ENCODE measurements at places on chromosomes 1 and 21.

GRCh38 chr1:168297019-168297730 is 16.5 kb downstream of the TBX19 start:
- DNase-seq, result no peak

DNA sequence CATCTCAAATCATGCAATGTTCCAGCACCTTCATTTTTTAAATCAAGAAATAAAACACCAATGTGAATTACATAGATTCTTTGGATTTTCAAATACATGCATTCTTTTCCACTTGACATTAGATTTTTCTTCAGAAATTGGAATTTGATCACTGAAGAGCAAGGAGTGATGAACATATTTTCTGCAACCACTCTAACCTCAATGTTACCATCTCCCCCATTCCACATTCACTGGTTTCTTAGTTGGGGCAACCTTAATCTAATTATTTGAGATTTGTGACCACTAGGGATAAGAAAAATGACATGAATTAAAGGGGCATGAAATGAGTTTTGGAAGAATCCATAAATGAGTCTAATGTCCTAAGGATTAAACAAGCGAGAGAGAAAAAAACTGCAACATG is 168.7 kb upstream of the NR5A2 start:
- no peak for DNase-seq

- no peak for DNase-seq
These were observed 4.3 kb upstream of the FUCA1 start for GRCh38 chr1:23872421-23872820.

GRCh38 chr1:112515311-112516009 is 6.7 kb downstream of the WNT2B start:
- no peak for DNase-seq

GRCh38 chr1:171798765-171799164 is 17.3 kb downstream of the METTL13 start:
- DNase-seq, result no peak

DNA sequence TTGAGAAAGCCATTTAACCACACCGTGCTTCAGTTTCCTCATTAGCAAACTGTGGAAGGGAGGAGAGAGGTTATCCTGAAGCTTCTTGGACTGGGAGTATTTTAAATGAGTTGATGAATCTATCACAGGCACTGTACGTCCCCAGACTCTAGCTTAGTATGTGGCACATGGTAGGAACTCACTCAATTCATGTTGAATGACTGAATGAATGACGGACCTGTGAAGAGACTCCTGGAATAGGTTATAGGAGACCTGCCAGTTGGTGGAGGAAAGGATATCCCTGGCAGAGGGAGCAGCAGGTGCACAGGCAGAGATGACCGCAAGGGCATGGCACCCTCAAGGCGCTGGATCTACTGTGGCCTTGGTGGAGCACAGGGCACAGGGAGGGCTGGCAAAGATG is 118.5 kb downstream of the HMGB4 start:
- no peak for DNase-seq

GRCh38 chr1:11595285-11595684 is 58.9 kb downstream of the FBXO2 start:
- DNase-seq, result no peak

- no peak for DNase-seq
These were observed 5.0 kb downstream of the SYT11 start for GRCh38 chr1:155864393-155864792.

GRCh38 chr21:17708522-17709265 is 96.0 kb upstream of the BTG3 start:
- DNase-seq, result no peak

DNA sequence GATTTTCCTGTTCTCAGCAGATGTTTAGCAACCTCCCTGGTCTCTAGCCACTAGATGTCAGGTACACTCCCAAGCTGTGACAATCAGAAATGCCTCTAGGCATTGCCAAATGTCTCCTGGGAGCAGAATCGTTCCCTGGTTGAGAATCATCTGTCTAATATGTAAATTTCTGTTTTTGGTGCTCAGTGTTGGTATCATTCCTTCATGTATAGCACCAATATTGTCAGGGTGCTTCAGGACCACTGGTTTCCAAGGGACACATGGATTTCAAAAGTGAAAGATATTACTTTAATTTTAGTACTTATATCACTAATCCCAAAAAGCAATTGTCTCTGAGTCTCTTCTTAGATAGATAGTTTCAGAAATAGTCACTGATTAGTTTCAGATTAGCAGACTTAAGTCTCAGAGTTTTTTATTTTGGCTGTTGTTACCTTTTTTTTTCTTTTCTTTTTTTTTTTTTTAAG is 160.1 kb downstream of the PTPRC start:
- DNase-seq, result no peak

- DNase-seq, result no peak
These were observed 49.0 kb downstream of the MAP10 start for GRCh38 chr1:232853994-232854797.

DNA sequence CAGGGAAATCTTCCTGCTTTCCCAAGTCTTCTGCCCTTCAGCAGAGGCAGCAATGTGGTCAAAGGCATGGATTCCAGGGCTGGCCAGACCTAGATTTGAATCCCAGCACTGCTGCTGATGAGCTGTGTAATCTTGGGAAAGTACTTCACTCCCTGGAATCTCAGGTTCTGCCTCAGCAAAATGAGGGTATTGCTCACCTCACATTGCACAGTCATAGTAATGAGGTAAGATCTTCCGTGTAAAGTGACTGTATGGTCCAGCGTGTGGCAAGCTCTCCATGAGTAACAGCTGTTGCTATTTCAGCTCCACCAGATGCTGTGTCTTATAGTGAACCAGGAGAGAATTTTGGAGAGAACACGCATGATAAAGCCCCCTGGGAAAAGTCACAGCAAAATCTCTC is 56.1 kb upstream of the F3 start:
- no peak for DNase-seq

DNA sequence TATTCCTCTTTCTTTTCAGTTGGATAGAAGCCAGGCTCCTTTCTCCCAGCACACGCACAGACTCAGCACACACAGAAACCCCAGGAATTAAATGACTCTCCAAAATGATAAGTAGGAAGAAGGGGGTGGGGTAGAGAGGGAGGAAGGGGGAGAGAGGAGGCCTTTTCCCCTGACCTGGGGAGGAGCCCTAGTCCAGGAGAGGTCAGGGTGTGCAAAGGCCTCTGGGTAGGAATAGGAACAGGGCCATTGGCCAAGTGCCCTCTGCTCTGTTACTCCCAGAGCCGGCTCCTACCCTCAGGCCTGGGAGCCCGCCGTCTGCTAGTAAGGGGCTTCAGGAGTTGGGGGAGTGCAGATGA is 35.6 kb upstream of the PUM1 start:
- no peak for DNase-seq

DNA sequence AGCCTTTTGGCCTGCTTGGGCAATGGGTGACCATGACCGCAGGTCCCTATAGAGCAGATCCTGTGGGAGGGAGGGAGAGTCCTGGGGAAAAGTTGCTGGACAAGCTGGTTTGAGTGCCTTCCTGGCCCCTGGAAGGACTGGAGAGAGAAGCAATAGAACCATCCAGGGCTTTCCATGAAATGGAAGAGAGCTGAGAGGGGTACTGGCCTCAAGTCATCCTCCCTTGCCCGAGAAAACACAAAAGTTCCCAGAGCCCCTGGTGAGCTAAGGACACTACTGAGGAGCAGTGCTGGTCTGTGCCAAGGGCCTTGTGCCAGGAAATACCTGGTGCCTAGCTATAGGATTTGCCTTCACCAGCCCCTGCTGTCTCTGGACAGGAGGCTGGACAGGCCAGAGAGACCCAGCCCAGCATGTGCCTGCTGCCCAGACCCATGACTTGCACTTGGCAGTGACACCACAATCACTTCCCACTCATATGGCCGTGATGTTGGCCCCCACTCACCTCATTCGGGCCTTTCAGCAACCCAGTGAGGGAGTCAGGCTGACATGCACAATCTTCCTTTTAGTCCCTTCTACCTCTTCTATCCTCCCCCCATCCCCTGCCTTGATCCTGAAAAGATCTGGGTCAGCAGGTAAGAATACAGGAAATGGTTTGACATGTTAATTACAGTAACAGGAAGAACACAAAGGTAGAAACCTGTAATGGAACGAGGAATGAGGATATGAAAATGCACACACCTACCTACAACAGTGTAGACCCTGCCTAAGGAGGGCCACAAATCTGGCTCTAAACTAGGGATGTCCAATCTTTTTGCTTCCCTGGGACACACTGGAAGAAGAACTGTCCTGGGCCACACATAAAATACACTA is 7.0 kb downstream of the SH3BP5L start:
- DNase-seq, result no peak

DNA sequence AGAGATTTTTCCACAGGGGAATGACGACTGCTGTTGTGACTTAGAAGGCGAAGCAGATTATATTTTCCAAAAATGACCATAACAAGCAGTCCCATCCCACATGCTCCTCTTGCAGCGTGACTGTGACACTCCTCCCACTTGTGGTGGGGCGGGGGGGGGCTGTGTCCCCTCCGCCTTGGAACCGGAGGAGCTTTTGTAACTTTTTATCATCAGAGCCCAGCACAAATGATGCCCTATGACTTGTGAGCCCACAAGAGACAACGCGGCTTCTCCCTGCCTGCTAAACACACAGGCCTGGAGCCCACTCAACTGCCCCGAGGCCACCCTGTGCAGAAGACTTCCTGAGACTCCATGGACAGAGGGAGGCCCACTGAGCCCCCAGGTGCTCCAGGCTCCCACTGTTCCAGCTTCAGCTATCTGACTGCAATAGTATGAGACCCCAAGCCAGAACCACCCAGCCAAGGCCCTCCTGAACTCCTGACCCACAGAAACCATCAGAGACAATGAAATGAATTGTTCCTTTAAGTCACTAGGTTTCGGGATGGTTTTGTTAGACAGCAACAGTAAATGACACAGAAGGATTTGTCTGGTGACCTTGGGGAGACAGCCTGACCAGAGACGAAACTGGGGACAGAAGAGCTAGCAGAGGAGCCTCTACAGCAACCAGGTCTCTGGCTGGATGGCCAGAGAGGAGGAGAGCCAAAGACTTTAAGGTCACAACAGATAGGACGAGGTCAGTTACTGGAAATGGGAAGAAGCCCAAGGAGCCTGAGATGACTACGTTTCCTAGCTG is 58.8 kb downstream of the CAPZB start:
- DNase-seq, result no peak

DNA sequence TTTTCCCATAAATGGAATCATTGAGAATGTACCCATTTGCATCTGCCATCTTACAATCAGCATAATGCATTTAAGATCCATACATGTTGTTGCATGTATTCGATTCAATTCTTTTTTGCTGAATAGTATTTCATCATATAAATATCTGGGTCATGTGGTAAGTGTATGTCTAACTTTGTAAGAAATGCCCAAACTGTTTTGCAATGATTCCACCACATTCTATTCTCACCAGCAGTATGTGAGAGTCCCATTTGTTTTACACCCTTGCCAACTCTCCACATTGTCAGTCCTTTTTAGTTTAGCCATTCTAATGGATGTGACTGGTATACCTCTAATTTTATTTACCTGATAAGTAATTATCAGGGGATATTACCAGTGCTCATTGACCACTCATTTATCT is 115.8 kb upstream of the PBX1 start:
- no peak for DNase-seq

GRCh38 chr21:43348801-43349261 is 78.1 kb downstream of the SIK1 start:
- DNase-seq, result no peak

DNA sequence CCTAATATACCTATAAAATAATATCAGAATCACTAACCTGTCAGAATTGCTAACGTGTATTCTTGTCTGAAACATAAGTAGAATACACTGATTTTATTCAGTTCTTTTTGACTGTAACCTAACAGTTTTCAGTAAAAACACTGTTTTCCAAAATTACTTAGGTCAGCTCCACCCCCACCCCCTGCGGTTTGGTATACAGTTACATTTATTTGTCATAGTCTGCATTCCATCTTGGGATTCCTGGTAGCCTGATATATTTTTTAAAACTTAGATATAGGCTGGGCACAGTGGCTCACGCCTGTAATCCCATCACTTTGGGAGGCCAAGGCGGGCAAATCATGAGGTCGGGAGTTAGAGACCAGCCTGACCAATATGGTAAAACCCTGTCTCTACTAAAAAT is 19.8 kb upstream of the ABCD3 start:
- DNase-seq, result no peak

- no peak for DNase-seq
These were observed 605.3 kb upstream of the USP24 start for GRCh38 chr1:55820501-55820900.

DNA sequence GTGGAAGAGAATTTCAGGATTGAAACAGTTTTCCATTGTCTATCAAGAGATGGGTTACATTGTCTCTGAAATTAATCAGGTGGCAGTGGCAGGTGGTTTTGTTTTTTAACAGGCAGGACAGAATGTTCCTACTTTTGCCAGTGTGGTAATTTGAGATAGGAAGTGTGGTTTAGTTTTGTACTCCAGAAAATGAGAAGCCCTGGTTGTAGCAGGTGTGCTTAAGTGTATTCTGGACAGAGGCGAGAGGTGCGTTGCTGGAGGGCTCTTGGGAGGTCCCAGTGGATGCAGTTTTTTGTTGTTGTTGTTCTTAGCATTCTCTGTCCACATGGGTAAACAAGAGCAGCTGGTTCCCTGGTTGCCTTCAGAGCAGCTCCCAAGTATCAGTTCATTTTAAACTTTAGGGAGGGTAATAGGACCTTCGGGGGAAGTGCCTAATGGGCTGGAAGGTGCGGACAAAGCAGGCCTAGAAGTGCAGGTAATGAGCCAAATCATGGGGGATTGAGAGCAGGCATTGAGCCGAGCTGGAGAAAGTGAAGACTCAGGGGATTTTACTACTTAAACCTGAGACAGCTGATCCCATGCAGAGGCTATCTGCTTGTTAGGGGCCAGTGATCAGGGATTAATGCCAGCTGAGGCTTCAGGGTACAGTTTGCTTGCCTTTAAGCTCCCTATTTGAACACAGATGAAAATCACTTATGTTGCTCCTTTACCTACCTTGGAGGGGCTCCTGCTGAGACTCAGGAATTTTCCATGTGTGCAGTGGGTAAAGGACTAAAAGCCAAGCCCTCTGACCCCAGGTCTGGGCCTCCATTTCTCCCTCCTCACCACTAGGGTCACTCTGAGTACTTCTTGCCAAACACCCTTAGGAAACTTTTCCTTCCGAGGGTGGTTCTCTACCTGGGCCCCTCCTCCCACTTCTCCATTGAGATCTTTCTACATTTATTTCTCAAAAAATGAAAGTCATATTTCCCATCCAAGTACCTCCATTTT is 6.1 kb downstream of the PFKFB2 start:
- DNase-seq, result no peak

DNA sequence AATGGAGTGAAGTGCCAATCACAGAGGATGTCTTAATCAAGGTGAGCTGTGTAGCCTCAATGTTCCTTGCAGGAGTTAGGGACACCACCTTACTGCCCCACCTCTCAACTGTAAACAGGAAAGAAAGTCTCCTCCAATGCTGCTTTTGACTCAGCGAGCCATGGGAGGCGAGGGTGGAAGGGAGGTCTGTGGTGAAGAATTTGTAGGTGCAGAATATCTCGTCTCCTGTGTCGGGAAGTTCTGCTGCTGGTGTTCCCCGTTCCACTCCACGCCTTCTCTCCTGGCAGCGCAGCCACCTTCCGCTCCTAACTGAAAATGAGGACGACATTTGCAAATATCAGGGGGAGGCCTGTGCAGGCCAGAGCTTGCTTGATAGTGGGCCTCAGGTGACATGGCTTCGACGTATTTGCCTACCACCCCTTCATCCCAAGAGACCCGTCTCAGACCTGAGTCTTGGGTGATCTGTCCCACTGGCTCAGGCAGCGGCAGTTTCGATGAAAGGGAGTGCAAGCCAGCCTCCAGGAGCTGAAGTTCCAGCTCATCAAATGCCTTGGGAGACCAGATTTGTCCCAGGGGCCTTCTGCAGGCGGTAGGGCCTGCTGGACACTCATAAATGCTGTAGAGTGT is 368.3 kb upstream of the C1orf174 start:
- DNase-seq, result no peak
